Renal cortex interstitium (tissue), 15 donors: ENCODE measurements at places on chromosomes 13 and 19.
A peak's percentile ranks its signal among the peaks of the same experiment; 100 is the strongest.

GRCh38 chr19:17078920-17079709 is 3.5 kb downstream of the MYO9B start:
- DNase-seq = no peak

DNA sequence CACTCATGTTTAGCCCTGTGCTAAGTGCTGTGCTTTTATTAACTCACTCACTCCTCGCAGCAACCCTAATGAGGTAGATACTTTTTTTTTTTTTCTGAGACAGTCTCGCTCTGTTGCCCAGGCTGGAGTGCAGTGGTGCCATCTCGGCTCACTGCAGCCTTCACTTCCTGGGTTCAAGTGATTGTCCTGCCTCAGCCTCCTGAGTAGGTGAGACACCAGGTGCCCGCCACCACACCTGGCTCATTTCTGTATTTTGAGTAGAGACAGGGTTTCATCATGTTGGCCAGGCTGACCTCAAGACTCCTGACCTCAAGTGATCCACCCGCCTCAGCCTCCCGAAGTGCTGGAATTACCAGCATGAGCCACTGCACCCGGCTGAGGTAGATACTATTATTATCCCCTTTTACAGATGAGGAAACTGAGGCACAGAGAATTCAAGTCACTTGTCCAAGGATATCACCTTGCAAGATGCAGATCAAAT is 2.5 kb downstream of the ITPKC start:
- no peak for DNase-seq

- no peak for DNase-seq
Measured at GRCh38 chr13:104404325-104404724, 1338.1 kb upstream of the SLC10A2 start.

- no peak for DNase-seq
Measured at GRCh38 chr13:43126420-43126819, 103.0 kb downstream of the DNAJC15 start.

GRCh38 chr19:46674416-46675178 is 13.6 kb upstream of the DACT3 start:
- DNase-seq = no peak

GRCh38 chr13:85314686-85315085 is 484.5 kb downstream of the SLITRK6 start:
- no peak for DNase-seq

DNA sequence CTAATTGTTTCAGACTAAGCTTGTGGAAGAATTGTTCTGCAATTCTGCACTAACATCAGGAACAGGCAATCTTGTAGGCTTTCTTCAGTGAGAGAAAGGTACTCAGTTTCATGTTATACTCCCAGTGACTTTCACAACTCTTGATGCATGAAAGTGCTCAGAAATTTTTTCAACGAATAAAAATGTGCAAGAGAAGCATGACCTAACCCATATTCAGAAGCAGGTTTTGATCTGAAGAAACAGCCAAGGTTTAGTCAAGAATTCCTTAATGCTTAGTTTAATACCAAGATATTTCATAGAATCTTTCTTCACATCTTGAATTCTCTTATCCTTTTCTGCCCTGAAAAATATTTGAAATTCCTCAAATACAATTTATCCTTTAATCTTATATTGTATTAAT is 197.2 kb upstream of the CSNK1A1L start:
- DNase-seq = no peak

DNA sequence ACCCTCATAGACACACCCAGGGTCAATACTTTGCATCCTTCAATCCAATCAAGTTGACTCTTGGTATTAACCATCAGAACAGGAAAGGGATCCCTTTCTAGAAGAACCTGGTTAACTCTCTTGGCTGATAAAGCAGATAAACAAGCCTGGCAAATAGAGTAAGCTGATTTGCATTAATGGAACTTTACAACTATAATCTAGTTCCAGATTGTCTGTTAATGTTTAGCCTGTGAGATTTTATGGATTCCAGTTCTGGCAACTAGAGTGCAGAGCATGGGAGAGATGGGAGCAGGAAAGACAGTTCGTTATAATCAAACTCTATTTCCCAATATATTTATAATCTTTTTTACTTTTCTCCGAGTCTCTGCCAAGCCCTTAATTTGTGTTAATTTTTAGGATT is 272.6 kb upstream of the KLHL1 start:
- no peak for DNase-seq

- no peak for DNase-seq
Measured at GRCh38 chr13:29925457-29926097, 75.2 kb upstream of the UBL3 start.

DNA sequence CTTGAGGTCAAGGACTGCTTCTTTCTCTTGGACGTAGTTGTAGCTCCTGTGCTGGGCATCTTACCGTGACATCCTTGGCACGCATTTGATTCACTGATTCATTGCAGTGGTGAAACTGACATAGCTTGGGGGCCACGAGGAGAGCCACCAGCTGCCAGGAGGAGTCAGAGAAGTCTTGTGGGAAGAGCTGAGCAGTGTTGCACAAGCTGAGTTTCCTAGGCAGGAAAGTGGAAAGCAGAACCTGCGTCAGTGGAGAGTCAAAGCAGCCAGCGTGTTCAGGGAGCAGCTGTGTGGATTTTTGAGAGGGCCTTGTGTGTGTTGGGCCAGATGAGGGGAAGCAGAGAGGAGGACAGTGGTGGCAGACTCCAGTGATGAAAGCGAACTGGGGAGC is 5.3 kb upstream of the GPR183 start:
- DNase-seq = no peak

GRCh38 chr19:35329323-35329722 is 336 bp downstream of the CD22 start:
- no peak for DNase-seq

DNA sequence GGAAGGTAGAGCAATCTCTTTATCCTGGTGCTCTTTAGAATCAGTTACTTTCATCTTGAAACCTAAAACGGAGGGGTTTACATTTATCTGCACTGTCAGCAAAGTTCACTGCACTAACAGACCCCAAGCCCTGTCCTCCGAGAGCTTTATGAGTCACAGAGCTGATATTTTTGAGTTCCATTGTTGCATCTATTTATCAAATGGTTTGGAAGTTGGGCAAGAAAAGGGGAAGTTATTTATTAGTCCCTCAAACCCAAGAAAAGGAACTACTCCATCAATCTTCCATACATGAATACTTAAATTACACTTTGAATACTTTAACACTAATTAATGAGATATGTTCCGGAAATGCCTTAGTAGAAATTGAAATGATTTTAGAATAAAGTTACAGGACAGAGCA is 55.5 kb downstream of the EDNRB start:
- DNase-seq = no peak

GRCh38 chr19:47658431-47659348 is 49.8 kb downstream of the BICRA start:
- DNase-seq = no peak

GRCh38 chr19:6092329-6093286 is 17.7 kb downstream of the RFX2 start:
- peak; percentile 78 for DNase-seq

DNA sequence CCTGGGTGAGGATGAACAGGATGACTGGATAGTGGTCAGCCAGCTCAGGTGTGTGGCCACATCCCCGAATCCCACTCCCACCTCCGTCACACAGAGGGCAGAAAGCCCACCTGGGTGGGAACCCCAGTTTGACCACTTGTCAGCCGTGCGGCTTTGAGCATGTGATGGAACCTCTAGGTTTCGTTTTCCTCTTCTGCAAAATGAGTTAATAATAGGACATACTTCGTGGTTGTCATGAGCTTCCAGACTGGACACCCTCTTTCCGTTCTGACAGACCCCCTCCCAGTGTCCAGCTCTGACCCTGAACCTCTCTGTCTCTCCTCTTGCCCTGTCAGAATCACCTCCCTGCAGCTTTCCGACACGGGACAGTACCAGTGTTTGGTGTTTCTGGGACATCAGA is 1.8 kb downstream of the AXL start:
- DNase-seq = no peak
